ENCODE measurements at places on chromosomes 4 and X.

GRCh38 chr4:1164040-1164439 lies 8.3 kb downstream of the SPON2 start:
- DNase-seq: no peak

DNA sequence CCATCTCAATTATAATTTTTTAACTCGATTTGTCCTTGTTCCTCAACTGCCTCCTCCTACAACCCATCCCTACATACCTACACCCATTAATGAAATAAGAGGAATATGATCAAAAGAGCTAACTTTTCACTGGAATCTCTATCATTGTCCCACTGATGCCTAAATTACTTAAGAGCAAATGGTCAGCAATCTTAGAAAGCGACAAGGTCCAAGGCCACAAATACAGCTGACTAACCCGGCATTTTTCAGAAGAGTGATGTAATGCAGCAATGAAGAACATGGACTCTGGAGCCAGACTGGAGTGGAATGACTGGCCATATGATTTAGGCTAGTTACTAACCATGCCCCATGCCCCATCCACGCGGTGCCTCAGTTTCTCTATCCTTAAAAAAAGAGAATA lies 56.2 kb downstream of the PPA2 start:
- DNase-seq: no peak

- peak; percentile 67 for DNase-seq
Measured at GRCh38 chr4:186554914-186555827, at the start of gene MTNR1A. MTNR1A (minus strand) TSS chr4:186555567; CDS start chr4:186555365, 202 bp downstream.

GRCh38 chrX:70444326-70444945 lies at the start of gene DLG3:
DLG3 (plus strand) TSS chrX:70444835; CDS start chrX:70445202, 367 bp downstream.
- DNase-seq: peak; percentile 64

- no peak for DNase-seq
Measured at GRCh38 chr4:16196482-16197393, 29.5 kb downstream of the TAPT1 start.

GRCh38 chrX:153684467-153685155 lies 3.1 kb upstream of the SLC6A8 start:
- peak; percentile 59 for DNase-seq

DNA sequence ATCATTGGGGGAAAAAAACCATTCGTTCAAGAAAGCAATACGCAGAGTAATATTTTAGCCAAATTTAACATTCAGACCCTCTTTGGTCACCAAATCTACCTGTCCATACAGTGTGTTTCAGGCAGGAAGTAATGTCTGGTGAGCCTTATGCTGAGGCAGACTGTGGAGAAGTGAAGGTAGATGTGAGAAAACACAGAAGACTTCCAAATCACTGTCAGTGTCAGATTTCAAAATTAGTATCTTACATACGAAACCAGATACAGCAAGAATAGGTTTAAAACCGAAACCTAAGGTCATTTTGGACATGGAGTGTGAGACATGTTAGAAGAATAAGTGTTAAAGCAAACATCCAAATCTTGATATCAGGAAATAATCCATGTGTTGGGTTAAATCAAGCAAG lies 664.5 kb upstream of the HTR2C start:
- DNase-seq: no peak

DNA sequence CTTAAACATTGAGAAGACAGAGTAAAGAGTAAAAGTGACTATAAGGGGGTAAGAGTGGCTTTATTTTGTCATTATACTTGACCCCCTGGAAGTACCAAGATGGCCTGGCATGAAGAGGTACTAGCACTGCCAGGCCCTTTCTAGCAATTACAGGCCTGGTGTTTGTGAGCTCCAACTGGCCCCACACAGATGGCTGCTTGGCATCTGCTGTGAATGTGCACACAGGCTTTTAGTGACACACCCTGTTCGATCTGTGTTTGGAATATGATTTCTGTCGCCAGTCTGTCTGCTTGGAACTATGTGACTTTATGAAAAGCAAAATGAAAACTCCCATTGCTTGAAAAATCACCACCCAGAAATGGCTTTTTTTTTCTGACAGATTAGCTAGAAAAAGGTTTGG lies 123.3 kb downstream of the CLCN4 start:
- no peak for DNase-seq

Data from H9 (cell line).